ENCODE measurements at places on chromosomes 13 and 19.

DNA sequence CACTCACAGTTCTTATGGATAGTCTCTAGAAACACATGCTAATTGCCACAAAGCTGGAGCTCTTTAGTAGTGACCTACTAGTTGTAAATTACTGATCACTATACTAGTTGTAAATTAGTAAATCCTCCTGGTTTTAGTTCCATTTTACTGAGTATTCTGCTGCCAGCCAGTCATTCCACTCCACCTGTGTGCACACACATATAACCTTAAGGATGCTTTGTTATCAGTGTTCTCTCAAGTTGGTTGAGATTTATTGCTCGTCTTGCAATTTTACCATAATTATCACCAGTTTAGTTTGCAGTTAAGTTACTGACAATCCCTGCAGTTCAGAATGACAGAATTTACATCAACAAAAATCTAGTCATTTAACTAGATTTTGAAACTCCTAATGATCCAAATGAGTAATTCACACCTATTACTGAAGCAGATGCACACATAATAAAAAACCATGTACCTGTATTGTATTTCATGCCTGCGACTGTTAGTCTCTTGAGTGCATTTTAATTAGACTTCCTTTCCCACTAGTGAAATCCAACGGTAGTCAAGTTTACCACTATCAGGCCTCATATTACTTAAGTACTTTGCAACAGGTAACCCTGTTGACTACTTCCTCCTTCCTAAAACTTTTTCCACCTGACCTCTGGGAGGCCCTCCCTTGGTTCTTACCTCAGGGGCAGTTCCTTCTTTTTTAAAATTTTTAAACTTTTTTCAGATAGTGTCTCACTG lies 7.6 kb downstream of the TPT1 start:
- no peak for DNase-seq

DNA sequence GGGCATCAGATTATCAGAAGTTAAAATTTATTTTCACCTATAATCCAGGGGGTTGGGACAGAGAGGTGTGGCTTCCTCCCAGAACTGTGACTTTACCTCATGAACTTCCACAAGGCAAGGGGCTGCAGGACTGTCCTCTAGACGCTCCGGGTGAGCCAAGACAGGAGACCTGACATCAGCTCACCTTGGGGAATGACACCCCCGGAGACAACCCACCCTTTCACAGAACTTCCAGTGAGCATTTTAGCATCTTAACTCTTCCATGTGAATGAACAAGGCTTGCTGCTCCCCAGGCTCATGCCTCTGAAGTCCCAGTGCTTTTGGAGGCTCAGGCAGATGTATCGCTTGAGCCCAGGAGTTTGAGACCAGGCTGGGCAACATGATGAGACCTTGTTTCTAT lies 29.4 kb upstream of the TFDP1 start:
- no peak for DNase-seq

- no peak for DNase-seq
Measured at GRCh38 chr13:51988988-51989618, 22.1 kb downstream of the ATP7B start.

- no peak for DNase-seq
Measured at GRCh38 chr19:50639121-50640112, at the start of gene SYT3. Gene SYT3 (minus strand): TSS chr19:50639881. CDS start chr19:50637411, 2,470 bp downstream.

DNA sequence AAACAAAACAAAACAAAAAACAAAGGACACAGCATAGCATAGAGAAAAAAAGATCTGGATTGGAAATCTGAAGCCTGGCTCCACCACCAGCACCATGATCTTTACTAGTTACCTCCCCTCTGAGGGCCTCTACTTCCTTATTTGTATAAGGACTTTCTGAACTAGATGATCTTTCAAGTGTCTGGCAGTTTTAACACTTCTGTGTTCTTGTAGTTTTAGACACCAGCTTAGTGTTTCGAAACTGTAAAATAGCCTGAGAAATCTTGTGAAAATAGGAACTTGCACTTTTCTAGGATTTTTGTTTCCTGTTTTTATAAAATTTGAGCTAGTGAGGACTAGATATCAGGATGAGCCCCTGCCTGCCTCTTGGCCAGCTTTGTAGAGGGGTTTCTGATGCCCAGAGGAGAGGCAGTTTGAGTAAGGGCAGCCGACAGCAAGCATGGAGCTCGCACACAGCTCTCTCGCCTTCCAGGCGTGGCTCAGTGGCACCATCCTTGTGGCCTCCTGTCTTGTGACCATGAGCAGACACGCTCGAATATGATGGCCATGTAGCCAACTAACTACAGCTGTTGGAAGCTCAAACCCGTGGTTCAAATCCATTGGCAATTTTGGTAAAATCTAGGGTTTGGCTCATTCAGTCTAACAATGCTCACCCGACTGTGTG lies 319.0 kb downstream of the KCNRG start:
- DNase-seq = no peak

DNA sequence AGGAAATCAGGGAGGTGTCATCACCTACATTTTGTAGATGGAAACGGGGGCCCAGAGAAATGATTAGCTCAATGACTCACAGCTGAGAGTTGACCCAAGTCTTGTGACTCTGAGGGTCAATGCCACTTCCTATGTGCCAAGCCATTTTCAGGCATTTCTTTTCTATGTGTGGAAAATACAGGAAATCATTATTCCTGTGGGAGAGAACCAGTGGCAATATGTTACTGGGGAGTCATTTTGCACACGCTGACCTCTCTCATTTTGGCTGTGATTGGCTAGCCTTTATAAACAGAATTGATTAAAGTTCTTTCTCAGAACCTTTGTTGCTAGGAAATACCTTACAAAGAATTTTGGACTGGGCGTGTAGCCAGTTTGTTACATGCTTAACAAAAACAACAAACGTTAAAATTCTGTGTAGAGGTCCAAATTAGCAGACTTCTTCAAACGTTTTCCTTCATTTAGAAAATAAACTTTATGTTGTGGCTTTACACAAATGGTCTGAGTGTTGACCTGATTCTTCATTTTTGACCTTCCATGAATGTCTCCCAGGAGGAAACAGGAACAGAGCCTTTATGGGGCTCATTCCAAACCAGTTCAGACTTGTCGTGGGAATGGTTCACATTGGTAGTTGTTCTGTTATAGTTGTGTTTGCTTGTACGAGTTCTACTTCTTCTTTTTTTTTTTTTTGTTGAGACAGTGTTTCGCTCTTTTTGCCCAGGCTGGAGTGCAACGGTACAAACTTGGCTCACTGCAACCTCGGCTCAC lies 11.4 kb downstream of the PCCA start:
- no peak for DNase-seq

GRCh38 chr13:74070065-74070464 lies 64.1 kb downstream of the KLF12 start:
- no peak for DNase-seq

- no peak for DNase-seq
Measured at GRCh38 chr13:93462151-93462550, 235.5 kb downstream of the GPC6 start.
